Smooth muscle cell of the umbilical artery (primary cell): ENCODE measurements at places on chromosomes 2 and 18. TPM values are rescaled to one million over a fixed set of nuclear protein-coding genes. Genes with fewer than 3 reads are reported as not detected.

The RAB27B gene
- 40.1 and 47.8 TPM in 2 replicates for total RNA-seq

The CDK15 gene
- total RNA-seq, result 6.3 and 8.6 TPM in 2 replicates

The CD8B gene
- not detected in 2 replicates for total RNA-seq

The TPO gene
- total RNA-seq, result not detected in 2 replicates

The SLC4A5 gene
- total RNA-seq, result 0.83 TPM in 1 of 2 replicates, not detected in the other

The NR4A2 gene
- total RNA-seq, result 0.30 TPM in 1 of 2 replicates, not detected in the other

The SERPINB3 gene
- not detected in 2 replicates for total RNA-seq

The TRIM43 gene
- not detected in 2 replicates for total RNA-seq

The RETREG2 gene
- total RNA-seq, result 55.4 and 60.6 TPM in 2 replicates

The TNFRSF11A gene
- total RNA-seq, result under 0.01 and 0.14 TPM in 2 replicates

The ARHGAP25 gene
- 0.18 and 0.30 TPM in 2 replicates for total RNA-seq

The TRAPPC8 gene
- total RNA-seq, result 53.2 and 57.2 TPM in 2 replicates

The CIDEA gene
- total RNA-seq, result 0.23 TPM in 1 of 2 replicates, not detected in the other

The ABCG8 gene
- total RNA-seq, result not detected in 2 replicates

The SOX11 gene
- 8.9 and 11.9 TPM in 2 replicates for total RNA-seq

The UGT1A4 gene
- not detected in 2 replicates for total RNA-seq

The ALPP gene
- not detected in 2 replicates for total RNA-seq

The HOXD9 gene
- 2.7 and 3.6 TPM in 2 replicates for total RNA-seq

The PLCD4 gene
- total RNA-seq, result 0.59 and 0.78 TPM in 2 replicates

The CWC22 gene
- total RNA-seq, result 15.1 and 21.6 TPM in 2 replicates

The CNDP2 gene
- total RNA-seq, result 43.7 and 116 TPM in 2 replicates

The STEAP3 gene
- total RNA-seq, result 6.8 and 30.7 TPM in 2 replicates
